ENCODE measurements at places on chromosomes 16 and 17.

- no peak for DNase-seq
Observed at GRCh38 chr17:56009795-56010651, 143.3 kb upstream of the ANKFN1 start.

GRCh38 chr16:58177353-58177710, 20.6 kb downstream of the CSNK2A2 start:
- DNase-seq: no peak

DNA sequence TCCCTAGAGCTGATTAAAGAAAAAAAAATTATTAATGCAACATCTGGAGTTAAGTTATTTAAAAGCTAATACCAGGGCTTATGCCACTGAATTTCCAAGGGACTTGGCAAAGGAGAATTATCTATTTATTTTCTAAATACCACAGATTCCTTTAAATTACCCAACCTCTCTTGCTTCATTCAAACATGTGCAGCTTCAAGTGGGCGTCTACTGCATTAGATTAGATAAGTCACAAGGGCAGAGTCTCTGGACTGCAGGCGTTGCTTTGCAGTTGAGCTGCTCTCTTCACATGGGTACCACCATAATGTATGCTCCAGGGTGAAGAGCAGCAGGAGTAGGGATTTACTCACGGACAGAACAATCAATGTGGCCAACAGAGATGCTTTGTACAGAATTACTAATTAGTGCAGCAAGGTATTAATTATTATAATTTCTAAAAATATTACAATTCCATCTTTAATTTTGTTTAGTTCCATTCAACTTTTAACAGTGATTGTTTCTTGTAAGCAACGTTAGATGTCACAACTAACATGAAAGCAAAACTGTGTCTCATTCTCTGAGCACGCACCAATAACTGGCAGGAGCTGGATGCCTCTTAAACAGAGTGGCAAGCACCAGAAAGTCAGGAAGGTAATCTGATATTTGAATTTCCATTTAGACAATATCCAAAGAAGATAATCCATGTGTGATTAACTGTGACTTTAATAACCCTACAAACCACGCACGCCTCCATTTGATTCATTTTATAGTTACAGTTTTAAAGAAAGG, 214.2 kb downstream of the STX8 start:
- DNase-seq: no peak

GRCh38 chr16:56369202-56369601, 56.1 kb downstream of the AMFR start:
- DNase-seq: no peak

GRCh38 chr16:5906351-5906750, 808.8 kb upstream of the EEF2KMT start:
- DNase-seq: no peak

- peak; percentile 93 for DNase-seq
Observed at GRCh38 chr17:7557775-7558543, 591 bp upstream of the TNFSF13 start.

GRCh38 chr17:47789611-47790561, 31.7 kb downstream of the OSBPL7 start:
- no peak for DNase-seq

- no peak for DNase-seq
Observed at GRCh38 chr17:42321555-42321954, 33.3 kb downstream of the STAT5A start.

DNA sequence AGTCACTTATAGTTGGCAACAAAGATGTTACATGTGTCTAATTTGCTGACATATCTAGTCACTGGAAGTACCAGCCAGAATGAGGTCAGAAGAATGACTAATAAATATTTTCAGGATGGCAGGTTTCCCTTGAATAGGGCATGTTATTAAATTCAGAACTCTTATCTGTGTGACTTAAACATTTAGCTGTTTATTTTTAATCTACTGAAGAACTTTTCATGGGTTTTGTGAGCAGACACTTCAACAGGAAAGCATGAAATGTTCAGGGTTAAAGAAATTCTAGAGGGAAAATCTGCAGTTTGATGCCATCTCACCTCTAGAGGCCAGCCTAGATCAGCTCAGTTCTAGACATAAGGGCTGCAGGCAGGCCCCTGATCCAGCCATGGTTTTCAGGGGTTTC, 13.2 kb downstream of the JPT2 start:
- DNase-seq: no peak

DNA sequence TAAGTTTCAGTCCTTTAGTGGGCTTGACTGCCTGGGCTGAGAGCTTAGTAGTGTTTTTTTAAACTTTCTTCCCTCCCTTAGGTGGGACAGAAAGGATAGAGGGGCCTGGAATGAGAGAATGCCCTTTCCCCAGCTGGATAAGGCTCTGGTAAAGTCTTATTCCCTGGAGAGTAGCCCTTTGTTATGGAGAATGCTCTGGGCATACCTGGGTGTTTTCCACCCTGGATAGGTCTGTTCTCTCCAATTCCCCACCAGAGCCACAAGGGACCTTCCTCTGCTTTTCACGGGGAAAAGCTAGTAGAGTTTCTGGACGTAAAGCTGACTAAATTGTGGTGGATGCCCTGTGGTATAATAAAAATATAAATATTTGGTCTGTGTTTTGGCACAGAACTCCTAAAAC, 164.1 kb downstream of the HS3ST4 start:
- DNase-seq: no peak

DNA sequence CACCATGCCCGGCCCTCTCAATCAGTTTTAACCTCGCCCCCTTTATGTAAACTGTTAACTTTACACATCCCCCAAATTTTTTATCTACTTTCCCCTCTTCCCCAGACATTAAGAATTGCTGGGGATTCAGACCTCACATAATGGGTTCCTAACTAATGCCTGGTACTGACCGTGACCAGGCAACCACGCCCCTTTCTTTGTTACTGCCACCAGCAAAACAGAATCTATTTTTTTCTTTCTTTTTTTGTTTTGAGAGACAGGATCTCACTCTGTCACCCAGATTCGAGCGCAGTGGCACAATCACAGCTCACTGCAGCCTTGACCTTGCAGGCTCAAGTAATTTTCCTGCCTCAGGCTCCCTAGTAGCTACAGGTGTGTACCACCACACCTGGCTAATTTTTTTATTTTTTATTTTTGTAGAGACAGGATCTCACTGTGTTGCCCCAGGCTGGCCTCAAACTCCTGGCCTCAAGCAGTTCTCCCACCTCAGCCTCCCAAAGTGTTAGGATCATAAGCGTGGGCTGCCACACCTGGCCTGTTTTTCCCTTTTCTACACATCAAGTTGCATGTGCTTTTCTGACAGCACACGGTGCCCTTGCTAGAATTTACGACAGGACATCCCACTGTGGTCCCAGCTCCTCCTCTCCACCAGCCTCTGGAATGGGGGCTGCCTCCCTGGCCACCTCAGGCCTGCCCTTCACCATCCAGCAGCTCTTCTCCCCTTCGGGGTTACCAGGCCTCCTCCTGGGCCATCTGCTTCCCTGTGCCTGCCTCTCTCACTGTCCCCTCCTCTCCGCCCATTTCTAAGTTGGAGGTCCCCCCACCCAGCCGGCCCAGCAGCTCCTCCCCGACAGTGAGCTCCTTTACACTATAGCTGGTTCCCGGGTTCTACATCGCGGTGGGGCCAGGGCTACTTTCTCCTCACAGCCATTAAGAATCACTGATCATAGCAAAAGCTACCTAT, 10.8 kb downstream of the CPNE2 start:
- no peak for DNase-seq
